Endothelial cell (in vitro differentiated cells): ENCODE measurements at places on chromosomes 2 and 18.

DNA sequence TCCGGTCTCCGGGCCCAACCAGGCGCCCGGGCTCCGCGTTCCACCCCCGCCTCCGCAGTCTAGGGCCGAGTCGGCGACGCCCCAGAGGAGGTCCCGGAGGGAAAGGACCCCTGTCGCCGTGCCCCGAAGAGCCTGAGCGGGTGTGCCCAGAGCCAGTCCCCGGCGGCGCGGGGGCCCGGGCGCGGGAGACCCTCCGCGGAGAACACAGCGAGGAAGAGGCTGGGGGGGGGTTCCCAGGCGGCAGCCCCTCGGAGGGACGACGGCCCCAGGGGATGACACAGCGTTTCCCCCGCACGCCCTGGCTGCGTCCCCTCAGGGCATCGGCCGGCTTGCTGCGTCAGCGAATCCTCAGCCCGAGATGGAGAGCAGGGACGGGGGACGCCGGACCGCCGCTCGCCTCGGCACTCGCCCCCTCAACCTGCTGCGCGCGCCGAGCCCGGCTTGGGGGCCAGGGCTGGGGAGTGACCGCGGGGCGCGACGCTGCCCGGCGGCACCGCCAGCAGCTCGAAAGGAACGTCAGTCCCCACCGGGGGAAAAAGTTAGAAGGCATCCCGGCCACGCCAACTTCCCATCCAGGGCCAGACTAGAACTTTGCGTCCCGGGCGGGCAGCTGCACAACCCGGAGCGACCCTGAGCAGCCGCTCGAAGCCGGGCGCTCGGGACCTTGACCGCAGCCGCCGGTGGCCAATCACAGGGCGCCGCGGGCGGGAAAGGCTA, 711 bp downstream of the SFXN5 start:
- peak; percentile 57 for DNase-seq

- DNase-seq, result no peak
These were observed 112.0 kb downstream of the ATAD2B start for GRCh38 chr2:23814963-23815362.

- no peak for DNase-seq
These were observed 2.9 kb downstream of the RBM44 start for GRCh38 chr2:237801466-237801865.

- DNase-seq, result no peak
These were observed 17.6 kb downstream of the MAP3K19 start for GRCh38 chr2:135029481-135030134.

- DNase-seq, result no peak
These were observed 116.3 kb upstream of the KLHL29 start for GRCh38 chr2:23268467-23269263.

- DNase-seq, result no peak
These were observed 24.8 kb downstream of the LRRFIP1 start for GRCh38 chr2:237652181-237652580.

DNA sequence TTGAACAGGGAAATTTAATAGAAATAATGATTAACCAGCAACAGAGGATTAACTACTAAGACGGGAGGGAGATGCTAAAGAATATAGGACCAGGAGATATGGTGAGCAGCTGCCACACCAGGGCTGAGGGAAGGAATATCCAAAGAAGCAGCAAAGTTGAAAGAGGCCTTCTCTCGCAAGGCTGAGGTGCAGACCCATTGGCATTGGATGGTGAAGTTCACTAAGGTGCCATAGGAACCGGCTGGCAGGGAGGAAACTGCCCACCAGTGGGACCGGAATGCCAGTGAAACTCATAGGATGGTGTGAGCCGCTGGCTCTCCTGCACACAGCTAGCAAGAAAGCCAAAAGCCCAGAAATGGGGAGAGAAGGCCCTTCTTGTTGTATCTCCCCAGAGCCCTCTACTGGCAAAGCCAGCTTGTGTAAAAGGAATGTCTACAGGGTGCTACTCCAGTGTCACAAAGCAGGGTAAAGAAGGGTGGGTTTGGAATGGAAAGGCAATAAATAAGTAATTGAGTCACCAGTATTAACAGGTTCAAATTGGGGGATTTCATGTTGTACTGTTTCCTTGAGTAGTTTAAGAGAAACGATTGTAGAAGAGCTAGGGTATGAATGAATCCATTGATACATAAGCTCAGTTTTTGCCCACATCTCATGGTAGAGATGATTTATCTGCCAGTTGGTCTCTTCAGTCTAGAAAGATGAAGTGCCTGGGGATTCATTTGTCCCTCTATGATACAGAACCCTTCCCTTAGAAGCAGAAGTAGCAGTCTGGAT, 36.0 kb downstream of the FARP2 start:
- DNase-seq, result peak; percentile 27

DNA sequence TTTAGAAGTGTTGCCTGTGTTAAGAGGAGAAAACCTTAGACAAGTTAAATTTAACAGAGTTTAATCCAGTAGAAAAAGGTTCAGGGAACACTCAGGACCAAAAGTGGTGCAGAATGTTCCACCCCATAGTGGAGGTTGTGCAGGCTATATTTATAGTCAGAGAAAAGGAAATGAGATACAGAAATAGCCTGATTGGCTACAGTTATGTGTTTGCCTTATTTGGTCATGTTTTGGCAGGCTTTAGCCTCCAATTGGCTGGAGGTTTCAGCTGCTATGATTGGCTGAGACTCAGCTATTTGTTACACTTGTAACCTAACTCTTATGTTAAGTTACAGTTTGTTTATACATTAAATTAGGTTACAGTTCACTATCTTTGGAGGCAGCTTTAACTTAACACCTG, 4.2 kb downstream of the STAMBP start:
- DNase-seq, result no peak

GRCh38 chr18:22489704-22490103, 72.0 kb upstream of the CTAGE1 start:
- DNase-seq, result no peak

DNA sequence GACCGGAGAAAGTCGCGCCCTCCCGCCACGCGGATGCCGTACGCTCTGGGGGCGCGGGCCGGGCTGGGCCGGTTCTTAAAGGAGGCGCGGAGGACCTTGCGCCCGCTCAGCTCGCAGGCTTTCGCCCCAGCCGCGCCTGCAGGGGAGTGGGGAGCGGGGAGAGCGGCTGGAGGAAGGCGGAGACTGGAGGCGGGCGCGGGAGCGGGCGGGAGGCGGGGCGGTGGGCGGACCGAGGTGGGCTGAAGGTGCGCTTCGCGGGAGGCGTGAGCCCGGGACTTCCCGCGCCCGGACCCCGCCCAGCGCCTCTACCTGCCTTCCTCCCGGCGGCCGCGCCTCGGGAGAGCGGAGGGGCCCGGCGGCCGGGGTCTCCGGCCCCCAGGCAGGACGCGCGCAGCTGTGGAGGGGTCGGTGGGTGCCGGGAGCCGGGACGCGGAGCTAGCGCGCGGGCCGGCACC, at the start of gene ADRA2B:
ADRA2B (minus strand) TSS at position 148 of the 455 bp plus-strand sequence. CDS start 422 bp downstream, outside the sequence.
- peak; percentile 67 for DNase-seq

- no peak for DNase-seq
These were observed 7.8 kb downstream of the PECR start for GRCh38 chr2:216073773-216074172.

GRCh38 chr2:187435078-187435477, 13.0 kb downstream of the CALCRL start:
- DNase-seq, result no peak

DNA sequence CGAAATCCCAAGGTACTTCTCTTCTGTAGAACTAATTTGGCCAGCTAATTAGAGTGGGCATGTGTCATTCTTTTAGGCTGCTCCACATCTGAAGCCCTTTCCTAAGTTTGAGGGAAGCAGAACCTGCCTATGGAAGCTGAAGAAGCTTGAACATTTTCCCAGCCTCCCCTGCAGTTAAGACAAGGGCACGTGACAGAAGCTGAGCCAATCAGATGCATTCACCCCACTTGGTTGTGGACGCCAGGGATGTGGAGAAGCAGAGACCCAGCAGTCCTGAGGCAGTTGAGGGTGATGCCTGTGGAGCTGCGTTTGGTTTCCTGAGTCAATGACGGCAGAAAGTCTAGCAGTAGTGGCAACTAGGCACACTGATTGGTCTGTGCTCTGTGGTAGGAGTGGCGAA, 26.1 kb upstream of the CERS6 start:
- DNase-seq, result no peak

DNA sequence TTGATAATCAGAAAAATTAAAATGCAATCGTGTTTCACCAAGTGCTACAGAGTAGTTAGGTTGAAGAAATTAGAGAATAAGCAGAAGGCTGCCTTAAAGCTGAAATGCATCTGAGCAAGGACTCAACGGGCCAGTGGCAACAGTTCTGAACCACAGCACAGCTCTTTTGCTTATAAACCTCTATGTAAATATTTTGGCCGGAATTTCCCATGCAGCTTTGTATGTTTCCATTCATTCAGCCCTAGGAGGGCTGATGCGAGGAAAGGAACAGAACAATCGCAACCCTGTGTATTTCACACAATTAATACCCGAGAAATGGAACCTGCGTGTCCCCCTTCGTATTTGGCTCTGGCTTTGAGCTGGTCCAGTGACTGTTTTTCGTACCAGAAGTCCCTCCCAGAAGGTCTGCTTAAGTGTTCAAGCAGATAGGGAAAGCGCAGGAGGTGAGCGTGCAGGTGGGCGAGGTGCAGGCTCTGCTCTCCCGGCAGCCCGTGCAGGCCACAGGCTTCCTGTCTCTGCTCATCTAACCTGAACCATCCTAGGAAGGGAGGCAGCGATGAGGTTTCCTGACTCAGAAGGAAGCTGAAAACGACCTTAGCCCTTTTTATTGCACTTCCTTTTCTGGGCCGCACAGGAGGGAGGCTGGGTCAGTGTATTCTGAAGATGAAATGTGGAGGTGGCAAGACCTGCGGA, 67.3 kb downstream of the ASB1 start:
- DNase-seq, result no peak

- no peak for DNase-seq
These were observed 30.1 kb downstream of the HRH4 start for GRCh38 chr18:24490539-24490938.

GRCh38 chr2:8496079-8496478, 185.8 kb upstream of the ID2 start:
- DNase-seq, result no peak

DNA sequence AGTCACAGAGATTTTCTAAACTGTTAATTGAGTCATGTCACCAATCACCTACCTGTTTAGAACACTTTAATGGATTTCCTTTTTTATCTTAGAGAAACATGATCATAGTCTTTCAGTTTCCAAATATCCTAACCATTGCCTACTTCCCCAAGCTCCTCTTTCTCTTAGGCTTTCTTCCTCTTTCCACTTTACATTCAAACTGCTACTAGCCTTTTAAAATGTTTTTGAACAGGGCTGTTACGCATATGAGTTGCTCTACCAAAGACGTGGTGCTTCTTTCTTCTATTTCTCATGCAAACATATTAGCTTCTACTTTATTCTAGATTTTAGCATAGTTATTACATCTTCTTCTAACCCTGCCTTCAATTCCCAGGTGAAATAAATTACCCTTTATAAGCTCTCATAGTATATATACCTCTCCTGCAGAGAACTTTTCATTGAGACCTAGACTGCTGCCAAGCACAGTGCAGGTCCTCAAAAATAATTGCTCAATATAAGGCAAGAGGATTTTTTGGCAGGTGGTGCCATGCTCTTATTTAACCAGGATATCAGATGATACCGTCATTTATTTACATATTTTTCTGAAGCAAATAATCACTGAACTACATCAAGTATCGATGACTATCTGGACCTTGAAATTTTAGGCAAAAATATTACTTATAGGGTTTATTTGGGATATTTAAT, 937.1 kb downstream of the TSN start:
- no peak for DNase-seq

DNA sequence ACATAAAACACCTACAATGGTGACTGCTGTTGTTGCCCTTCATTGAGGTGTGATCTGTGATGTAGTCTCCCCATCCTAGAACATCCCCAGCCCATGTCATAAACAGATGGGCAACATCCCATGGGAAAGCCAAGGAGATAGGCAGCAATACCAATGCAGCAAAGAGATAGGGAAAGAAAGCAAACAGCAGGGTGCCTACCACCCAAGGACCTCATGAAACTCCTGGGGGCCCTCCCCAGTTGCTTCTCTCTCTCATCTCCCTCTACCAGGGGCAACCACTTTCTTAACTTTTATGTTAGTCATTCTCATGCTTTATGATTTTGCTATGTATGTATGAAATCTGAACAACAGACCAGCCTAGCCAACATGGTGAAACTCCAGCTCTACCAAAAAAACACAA, 8.1 kb upstream of the ITPRIPL1 start:
- DNase-seq, result no peak

DNA sequence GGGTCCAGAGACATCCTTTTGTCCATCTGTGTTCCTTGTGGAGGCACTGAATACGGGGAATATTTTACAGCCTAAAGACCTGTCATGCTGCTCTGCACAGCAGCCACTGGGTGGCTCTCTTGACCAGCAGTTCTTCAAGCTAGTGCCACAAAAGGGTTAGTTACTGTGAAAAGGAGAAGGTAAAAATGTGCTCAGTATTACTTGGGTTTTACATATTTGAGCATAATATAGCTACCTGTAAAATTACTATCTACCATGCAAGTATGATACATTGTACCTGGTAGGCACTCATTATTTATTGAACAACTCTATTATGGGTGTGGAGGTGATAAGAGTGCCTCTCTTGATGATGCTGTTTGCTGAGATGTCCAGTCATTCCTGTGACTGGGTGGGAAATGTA, 23.6 kb downstream of the FZD5 start:
- DNase-seq, result peak; percentile 51

DNA sequence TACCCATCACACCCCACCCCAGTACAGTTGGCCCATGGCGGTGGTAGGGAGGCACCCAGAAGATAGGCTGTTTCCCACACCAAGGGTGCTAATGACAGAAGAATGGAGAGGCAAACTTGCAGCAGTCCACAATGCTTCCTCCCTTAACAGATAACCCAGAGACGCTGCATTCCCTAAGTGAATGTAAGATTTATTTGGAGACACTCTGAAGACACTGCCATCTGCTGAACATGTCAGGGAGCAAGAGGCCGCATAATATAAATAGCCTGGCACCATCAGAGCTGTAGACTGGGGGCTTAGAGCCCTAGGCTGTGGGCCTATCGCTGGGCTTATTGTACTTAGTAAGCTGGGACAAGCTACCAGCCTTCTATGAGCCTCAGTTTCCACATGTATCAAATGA, 2.2 kb upstream of the IWS1 start:
- no peak for DNase-seq

DNA sequence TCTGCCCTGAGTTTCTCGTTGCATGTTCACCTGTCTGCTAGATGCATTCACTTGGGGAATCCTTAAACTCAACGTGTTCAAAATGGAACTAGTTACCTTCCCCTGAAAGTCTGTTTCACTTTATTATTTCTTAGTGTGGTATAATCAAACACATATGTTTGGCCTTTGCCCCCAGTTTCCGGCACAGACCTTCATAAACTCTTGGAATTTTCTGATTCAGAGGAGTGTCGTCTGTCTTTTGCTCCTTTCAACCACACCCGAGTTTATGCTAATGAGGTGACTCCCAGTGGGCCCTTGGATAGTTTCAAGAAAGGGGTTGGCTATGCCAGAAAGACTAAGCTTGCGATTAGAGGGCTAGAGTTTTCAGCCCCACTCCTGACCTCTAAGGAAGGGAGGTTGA, 198.9 kb downstream of the CDCA7 start:
- DNase-seq, result no peak

DNA sequence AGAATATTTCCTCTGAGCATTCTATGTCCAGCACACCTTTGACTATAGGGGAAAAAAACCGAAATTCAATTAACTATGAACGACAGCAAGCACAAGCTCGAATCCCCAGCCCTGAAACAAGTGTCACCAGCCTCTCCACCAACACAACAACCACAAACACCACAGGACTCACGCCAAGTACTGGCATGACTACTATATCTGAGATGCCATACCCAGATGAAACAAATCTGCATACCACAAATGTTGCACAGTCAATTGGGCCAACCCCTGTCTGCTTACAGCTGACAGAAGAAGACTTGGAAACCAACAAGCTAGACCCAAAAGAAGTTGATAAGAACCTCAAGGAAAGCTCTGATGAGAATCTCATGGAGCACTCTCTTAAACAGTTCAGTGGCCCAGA, 79.4 kb upstream of the FAM117B start:
- DNase-seq, result no peak
